Stimulated activated CD8-positive, alpha-beta memory T cell treated with anti-CD3 and anti-CD28 coated beads, Interleukin-4, amount 100 ng/mL, for 1 hour (primary cell): ENCODE measurements at places on chromosomes 6 and 20.

- no peak for DNase-seq
Measured at GRCh38 chr6:13668291-13668928, 43.2 kb downstream of the RANBP9 start.

- no peak for DNase-seq
Measured at GRCh38 chr6:156919370-156919769, 142.2 kb downstream of the ARID1B start.

- DNase-seq: no peak
Measured at GRCh38 chr6:47655719-47656595, 42.4 kb upstream of the ADGRF4 start.

GRCh38 chr6:165086814-165087213 is 222.6 kb downstream of the C6orf118 start:
- DNase-seq: no peak

DNA sequence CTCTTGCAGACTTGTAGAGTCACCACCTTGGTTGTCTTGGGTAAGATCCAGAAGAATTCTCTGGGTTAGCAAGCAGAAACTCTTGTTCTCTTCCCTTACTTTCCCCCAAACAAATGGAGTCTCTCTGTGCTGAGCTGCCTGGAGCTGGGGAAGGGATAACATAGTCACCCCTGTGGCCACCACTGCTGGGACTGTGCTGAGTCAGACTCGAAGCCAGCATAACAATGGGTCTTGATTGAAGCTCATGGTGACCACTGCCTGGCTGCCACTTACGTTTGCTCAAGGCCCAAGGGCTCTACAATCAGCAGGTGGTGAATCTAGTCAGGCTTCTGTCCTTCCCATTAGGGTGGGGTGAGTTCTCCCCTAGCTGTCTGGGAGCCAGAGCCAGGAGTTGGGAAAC is 15.4 kb upstream of the ERVFRD-1 start:
- DNase-seq: no peak

DNA sequence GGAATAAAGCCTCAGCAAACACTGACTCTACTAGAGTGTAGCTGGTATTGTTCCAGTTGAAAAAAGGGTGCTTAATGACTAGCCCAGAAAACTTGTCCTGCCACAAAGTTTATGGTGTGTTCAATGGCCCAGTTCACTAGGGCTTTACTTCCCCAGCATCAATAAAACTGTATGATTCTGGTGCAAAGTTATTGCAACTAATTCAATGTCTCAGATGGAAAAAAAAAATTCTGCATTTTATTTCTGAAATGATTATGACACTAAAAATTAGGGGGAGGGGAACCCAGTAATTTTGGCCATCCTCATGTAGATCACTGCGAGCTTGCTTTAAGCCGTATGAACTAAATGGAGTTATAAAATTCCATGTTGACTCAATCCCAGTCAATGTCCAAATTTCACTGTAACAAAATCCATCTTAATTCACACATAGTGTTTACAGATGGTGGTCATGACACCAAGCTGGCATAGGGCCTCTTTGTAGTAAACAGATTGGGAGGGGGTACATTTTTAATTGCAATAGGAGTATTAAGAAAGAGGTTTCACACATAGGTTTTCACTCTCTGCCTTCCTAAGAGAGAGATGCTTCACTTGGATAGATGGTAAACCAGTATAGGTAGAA is 41.2 kb downstream of the PTPRK start:
- DNase-seq: no peak

- no peak for DNase-seq
Measured at GRCh38 chr20:64003960-64004725, 23.2 kb downstream of the PRPF6 start.
